Stimulated activated CD8-positive, alpha-beta memory T cell treated with anti-CD3 and anti-CD28 coated beads, Interleukin-4, amount 100 ng/mL, for 4 hours (primary cell): ENCODE measurements at places on chromosomes 6 and 20.
A peak's percentile ranks its signal among the peaks of the same experiment; 100 is the strongest.

- no peak for DNase-seq
Measured at GRCh38 chr6:4804095-4804494, 27.9 kb downstream of the CDYL start.

DNA sequence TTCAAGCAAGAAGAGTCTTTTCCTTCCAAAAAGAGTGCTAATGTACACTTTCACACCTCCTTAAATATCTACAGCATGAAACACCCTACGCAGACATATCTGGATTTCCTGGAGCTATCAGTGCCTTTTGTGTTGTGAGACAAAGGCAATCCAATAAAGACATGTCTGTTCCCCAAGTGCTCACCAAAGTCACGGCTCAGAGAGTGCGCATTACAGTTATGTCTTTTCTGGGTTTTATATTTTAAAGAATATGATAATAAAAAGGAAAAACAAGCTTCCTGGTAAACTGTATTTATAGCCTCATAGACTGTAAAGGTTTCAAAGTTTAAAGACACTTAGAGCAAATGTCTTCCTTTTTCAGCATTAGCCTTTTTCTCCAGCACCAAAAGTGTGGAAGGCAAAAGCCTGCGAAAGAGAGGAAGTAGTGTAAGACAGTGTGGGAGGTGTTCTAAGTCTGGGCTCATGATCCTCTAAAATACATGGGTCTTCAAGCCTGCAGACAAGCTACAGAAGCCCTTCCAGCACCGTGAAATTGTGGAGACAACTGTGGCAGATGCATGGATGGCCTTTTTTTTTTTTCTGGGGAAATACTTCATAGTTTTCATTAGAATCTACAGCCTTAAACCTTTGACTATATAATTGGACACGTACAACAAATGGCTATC is 135.0 kb upstream of the SLC35B3 start:
- DNase-seq: no peak

DNA sequence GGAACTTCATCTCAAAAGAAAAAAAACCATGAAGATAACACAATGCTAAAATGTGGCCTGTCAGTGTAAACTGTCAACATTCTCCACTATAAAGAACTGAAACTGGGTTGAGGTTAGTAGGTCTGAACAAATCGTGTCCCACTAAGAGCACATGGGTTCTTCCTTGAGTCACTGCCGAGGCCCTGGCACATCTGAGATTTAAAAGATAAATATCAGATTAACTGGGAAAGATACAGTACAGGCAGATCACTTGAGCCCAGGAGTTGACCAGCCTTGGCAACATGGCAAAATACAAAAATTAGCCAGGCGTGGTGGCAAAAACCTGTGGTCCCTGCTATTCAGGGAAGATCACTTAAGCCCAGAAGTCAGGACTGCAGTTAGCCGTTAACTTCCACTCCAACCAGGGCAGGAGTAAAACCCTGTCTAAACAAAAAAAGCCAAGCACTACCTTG is 5.6 kb downstream of the EEF1A1 start:
- DNase-seq: no peak

GRCh38 chr20:37880726-37881591 is 22.0 kb upstream of the VSTM2L start:
- DNase-seq: no peak

DNA sequence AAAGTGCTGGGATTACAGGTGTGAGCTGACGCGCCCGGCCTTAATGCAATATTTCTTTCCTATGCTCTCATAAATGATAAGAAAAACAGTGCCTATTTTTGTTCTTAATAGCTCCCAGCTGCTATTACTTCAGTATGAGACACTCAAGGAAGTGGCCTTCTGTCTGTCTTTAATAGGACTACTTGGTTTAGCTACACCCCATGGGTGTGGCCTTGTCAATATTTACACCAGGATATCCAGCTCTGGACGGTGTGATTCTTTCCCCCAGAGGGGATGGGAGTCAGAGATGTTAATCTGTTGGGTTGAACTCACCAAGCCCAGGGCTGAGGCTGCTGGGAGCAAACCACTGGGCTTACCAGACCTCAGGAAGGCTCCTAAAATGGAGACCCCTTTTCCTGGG is 134.2 kb downstream of the CEP57L1 start:
- no peak for DNase-seq

- DNase-seq: no peak
Measured at GRCh38 chr6:108209738-108210137, 43.9 kb downstream of the NR2E1 start.

- no peak for DNase-seq
Measured at GRCh38 chr6:29678114-29678513, 2.8 kb downstream of the ZFP57 start.

GRCh38 chr6:144064402-144065212 is 30.8 kb downstream of the SF3B5 start:
- peak; percentile 28 for DNase-seq

DNA sequence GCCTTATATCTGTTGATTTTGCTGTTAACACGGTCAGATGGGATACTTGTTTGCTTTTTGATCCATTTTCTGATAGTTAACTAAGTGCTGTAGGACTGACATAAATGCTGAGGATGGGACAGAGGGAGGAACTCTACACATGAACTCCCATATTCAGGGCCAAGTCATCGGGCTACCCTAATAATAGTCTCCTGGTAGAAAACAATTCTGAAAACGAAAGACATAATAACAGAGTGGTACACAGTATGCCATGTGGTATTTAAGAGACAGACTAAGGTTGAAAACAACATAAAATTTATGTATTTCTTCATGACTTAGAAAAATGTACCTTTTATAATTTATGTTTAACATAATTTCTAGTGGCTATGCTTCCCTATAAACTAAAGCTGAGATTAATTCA is 12.0 kb downstream of the ID4 start:
- no peak for DNase-seq
